IMR-90 (cell line): ENCODE measurements at places on chromosomes 12 and 14. TPM values are rescaled to one million over a fixed set of nuclear protein-coding genes. Genes with fewer than 3 reads are reported as not detected.
A peak's percentile ranks its signal among the peaks of the same experiment; 100 is the strongest.

DNA sequence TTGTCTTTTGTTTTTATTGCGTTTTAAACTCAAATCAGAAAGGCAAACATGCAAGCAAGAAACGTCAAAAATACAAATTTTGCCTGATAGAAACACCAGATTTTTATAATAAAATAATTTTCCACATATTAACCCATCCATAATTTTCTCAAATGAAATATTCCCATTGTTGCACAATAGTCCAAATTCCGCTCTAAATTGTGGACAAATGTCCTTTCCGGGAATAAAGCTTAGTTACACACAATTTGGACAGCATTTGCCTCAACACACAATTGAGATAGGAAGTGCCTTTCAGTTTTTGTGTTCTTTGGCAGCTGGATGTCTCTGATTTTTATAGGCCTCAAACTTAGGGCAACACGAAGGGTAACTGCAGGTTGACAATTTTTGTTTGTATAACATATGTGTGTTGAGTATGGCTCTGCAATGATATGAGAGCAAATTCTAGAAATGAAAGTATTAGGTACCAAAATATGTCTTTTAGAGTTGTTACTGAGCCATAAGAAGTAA, 105.8 kb downstream of the DIO2 start:
- no peaks in the 10 kb centered on the region for H3K4me1 ChIP-seq
- DNase-seq = no peak
- H3K27me3 ChIP-seq = no peaks in the 10 kb centered on the region

EFS gene
- 2.2 and 2.5 TPM in 2 replicates for total RNA-seq

DNA sequence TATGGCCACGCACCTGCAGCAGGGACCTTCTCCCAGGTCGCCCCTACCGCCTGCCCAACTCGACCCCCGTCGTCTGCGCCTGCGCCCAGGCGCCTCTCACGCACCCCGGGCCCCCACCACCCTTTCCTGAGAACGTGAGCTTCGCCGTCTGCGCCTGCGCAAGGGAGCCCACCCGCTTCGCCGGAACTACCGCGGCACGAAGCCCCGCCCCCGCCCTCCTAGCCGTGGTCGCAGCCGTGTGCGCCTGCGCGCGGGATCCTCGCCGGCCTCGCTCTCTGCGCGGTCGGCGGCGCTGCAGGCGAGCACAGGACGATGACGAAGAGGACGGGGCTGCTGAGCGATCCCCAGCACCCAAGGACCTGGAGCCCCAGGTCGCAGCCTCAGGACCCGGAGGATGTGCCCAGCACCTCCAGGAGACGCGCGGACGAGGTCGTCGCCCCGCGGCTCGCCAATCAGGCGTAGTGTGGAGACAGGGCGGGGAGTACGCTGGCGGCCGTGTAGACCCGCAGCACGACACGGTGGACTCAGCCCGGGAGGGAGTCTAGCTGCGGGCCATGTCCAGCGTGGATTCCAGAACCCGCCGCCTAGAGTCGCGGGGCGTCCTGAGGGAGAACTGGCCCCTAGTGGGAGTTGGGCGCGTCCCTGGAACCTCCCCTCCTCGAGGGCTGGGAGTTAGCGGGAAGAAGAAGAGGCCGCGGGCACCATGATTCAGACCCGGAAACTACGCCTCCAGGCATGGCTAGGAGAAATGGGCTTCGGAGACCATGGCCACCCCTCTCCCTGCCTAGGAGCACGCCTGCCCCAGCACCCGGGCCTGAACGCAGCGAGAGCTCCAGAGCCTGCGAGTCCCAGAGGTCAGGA, 1120.8 kb upstream of the TMEM132C start:
- H3K36me3 ChIP-seq = no peaks in the 10 kb centered on the region
- H3K27ac ChIP-seq = 0 out of 2 replicates have a peak overlapping the region, but pooled peaks have one; percentile 41
- DNase-seq = peak; percentile 15
- no peaks in the 10 kb centered on the region for H3K4me1 ChIP-seq
- peak overlapping the region; percentile 63 for H3K4me3 ChIP-seq

DNA sequence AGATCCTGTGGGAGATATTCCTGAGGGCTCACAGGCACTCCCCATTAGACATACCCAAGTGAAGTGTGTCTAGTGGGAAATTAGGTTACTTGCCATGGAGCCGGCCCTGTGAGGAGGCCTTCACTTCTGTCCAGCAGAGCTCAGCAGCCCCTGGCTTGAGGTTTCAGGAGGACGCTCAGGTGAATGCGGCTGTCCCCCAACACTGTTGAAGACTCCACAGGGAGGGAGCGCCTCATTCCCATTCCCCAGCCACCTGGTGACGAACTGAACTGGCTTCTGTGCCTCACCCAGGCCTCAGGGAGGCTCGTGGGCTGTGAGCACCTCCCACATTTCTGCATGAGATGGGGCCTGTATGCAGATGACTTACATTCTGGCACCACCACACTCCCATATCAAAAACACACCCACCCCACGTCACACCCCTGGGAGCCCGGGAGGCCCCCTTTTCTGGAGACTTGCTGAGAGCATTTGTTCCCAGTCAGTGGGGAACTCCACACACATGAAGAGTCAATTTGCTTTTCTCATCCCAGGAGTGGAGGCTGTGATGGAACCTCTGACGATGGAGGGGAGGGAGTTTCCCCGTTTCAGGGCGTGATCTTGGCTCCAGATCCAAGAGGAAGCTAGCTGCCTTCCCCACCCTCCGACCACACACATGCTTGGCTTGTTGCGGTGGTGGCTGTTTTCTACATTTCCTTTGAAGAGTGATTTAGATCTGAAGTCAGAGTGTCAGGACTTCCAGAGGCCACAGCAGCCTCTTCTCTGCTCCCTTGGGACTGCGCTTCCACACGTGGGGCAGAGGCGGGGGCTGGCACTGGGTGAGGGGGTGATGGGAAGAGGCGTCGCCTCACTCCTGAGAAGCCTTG, 120.7 kb downstream of the ADGRD1 start:
- no peaks in the 10 kb centered on the region for H3K36me3 ChIP-seq
- H3K4me3 ChIP-seq = no peak overlapping the region
- H3K27ac ChIP-seq = no peak overlapping the region
- H3K4me1 ChIP-seq = no peaks in the 10 kb centered on the region
- no peaks in the 10 kb centered on the region for H3K27me3 ChIP-seq
- DNase-seq = no peak

DNA sequence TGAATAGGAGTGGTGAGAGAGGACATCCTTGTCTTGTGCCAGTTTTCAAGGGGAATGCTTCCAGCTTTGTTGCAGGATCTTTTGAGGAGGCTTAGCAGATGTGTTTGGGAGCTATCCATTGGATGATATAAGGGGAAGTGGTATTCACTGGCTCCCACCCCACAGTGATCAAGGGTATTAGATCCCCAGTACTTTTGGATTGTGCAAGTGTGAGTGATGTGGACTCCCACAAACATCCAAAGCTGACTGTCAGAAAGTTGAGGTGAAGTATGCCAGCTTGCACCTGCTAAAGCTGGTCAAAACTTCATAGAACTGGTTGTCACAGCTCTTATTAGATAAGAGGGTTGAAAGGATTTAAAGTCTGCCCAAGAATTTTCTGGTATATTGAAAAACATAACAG, 110.1 kb upstream of the BTG1 start:
- DNase-seq = no peak
- H3K27me3 ChIP-seq = no peaks in the 10 kb centered on the region
- H3K4me3 ChIP-seq = no peak overlapping the region
- H3K27ac ChIP-seq = no peak overlapping the region
- no peaks in the 10 kb centered on the region for H3K36me3 ChIP-seq

IFI27 gene
- under 0.01 TPM in 1 of 2 replicates, not detected in the other for total RNA-seq

FCF1 gene
- total RNA-seq = 37.1 and 39.7 TPM in 2 replicates

DNA sequence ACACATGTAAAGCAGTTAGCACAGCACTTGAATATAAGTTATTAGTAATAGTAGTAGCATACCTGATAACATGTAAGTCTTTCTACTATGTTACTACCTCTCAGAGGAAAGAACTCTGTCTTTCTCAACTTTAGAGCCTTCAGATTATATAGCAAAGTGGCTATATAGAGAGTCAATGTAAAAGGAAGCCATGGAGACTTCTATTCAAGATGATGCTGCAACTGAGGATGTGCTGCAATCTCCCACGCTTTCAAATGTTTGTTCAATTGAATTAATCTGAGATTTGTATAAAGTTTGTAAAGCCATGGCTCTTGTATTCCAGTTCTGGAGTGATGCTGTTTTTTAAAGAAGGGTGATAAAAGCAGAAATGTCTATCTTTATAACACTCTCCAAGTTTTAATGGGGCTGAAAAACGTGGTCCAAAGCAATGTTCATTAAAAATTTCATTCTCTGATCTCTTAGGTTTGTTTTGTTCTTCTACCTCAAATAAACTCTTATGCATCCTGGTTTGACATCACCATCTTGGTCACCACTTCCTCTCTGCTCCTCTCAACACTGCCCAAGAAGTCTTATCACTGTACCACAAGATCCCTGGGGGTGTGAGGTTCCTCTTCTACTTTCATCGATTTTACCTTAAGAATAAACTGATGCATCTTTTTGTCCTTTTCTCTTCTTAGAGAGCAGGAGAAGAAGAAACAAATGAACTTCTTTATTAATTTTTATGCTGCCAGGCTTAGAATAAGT, 40.6 kb downstream of the C12orf42 start:
- no peaks in the 10 kb centered on the region for H3K36me3 ChIP-seq
- H3K27me3 ChIP-seq = no peaks in the 10 kb centered on the region
- no peak for DNase-seq
- H3K4me1 ChIP-seq = no peaks in the 10 kb centered on the region
- no peak overlapping the region for H3K4me3 ChIP-seq
- H3K27ac ChIP-seq = no peak overlapping the region

EGLN3 gene
- under 0.01 and 0.28 TPM in 2 replicates for total RNA-seq

DNA sequence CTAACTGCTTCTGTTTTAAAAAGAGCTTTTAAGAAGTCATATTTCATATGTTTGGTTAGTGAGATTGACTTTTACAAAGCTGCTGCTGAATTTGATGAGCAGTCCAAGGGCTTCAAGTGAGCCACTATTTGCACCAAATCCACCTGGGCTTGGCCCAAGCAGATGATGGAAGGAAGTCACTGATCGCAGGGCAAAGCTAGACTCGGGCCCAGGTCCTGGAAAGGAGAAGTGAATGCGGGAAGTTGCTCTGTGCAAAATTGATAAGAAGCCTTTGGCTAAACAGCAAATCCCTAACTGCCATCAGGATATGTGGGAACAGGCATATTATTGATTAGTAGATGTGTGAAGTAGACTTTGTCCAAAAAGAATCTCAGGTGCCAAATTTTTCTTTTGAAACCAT, 30.5 kb downstream of the PLXNC1 start:
- no peaks in the 10 kb centered on the region for H3K36me3 ChIP-seq
- no peak for DNase-seq
- H3K4me3 ChIP-seq = no peak overlapping the region
- no peak overlapping the region for H3K27ac ChIP-seq
- peaks cover 5% of the 10 kb centered on the region; the same call in 1 of the 2 replicates for H3K4me1 ChIP-seq

GRCh38 chr12:108455706-108456105, 59.4 kb upstream of the FICD start:
- H3K4me1 ChIP-seq = no peaks in the 10 kb centered on the region
- H3K4me3 ChIP-seq = no peak overlapping the region
- H3K36me3 ChIP-seq = no peaks in the 10 kb centered on the region
- H3K27me3 ChIP-seq = no peaks in the 10 kb centered on the region
- no peak for DNase-seq

GRCh38 chr12:12349711-12350665, at the start of gene MANSC1:
TSS of gene MANSC1 (minus strand) at chr12:12350242. CDS start at chr12:12343314, 6,928 bp downstream.
- H3K27ac ChIP-seq = peak within 1 kb of the TSS; percentile 2; the same call in 1 of the 2 replicates
- peak; percentile 28 for DNase-seq
- H3K4me1 ChIP-seq = no peaks in the 10 kb centered on the region
- H3K36me3 ChIP-seq = no peaks in the 10 kb centered on the region
- peak within 1 kb of the TSS; percentile 70 for H3K4me3 ChIP-seq
- no peaks in the 10 kb centered on the region for H3K27me3 ChIP-seq

- H3K27ac ChIP-seq = no peak within 1 kb of the TSS
- H3K4me1 ChIP-seq = no peaks in the 10 kb centered on the region
- H3K4me3 ChIP-seq = no peak within 1 kb of the TSS
- DNase-seq = no peak
- no peaks in the 10 kb centered on the region for H3K27me3 ChIP-seq
These were observed at the start of gene KLRG1 for GRCh38 chr12:8989413-8989812. TSS of gene KLRG1 (plus strand) at chr12:8989546. CDS start at chr12:8989636, 90 bp downstream.

VASH1 gene
- total RNA-seq = 1.9 and 2.0 TPM in 2 replicates

- H3K36me3 ChIP-seq = peaks cover 69% of the 10 kb centered on the region
- no peaks in the 10 kb centered on the region for H3K27me3 ChIP-seq
- H3K27ac ChIP-seq = no peak overlapping the region
- DNase-seq = no peak
- no peak overlapping the region for H3K4me3 ChIP-seq
These were observed 22.0 kb downstream of the PRPF40B start for GRCh38 chr12:49645146-49646039.

LRP1-AS gene
- total RNA-seq = not detected in 2 replicates

COCH gene
- 0.18 and 0.28 TPM in 2 replicates for total RNA-seq

DNA sequence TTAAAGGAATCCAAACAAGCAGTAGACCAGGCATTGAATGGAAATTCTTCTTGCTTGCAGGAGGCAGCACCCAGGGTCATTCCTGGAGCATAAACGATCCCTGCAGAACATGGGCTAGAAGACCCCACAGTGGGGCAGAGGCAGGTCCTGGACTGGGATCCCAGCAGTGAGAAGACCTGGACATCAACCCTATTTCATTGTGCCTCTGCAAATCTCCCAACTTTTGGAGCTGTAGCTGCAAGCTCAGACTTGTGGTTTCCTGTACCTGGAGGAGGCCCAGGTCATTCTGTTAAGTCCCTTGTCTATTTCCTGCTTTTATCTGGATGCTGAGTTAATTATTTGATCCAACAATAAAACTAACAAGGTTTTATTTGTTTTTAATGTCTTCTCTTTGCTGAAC, 61.7 kb downstream of the CALM1 start:
- H3K4me3 ChIP-seq = no peak overlapping the region
- peaks cover 31% of the 10 kb centered on the region for H3K27me3 ChIP-seq
- H3K27ac ChIP-seq = no peak overlapping the region
- no peak for DNase-seq
- H3K36me3 ChIP-seq = no peaks in the 10 kb centered on the region

- no peak overlapping the region for H3K4me3 ChIP-seq
- H3K4me1 ChIP-seq = peaks cover 5% of the 10 kb centered on the region
- H3K27me3 ChIP-seq = no peaks in the 10 kb centered on the region
- H3K36me3 ChIP-seq = peaks cover 22% of the 10 kb centered on the region
These were observed 26.8 kb upstream of the VPS33A start for GRCh38 chr12:122293081-122293480.

COX8C gene
- total RNA-seq = not detected in 2 replicates

DNA sequence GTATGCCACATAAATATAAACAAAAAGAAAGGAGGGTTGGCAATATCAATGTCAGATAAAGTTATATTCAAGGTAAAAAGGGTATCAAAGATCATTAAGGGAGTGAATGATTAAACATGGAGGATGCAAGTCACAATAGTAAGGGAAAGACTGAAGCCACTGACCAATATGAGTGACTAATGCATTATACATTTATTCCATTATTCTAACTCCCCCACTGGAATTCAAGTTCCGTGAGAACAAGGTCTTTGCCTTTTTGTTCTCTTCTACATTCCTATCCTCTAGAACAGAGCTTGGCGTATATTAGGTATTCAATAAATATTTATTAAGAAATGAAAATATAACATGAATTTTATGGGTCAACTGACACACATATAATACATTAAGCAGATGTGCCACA, 30.7 kb downstream of the MAP4K5 start:
- no peaks in the 10 kb centered on the region; the same call in 1 of the 2 replicates for H3K4me1 ChIP-seq
- peak; percentile 81 for DNase-seq
- no peak overlapping the region for H3K4me3 ChIP-seq
- no peaks in the 10 kb centered on the region for H3K27me3 ChIP-seq
- peaks cover 7% of the 10 kb centered on the region for H3K36me3 ChIP-seq

OVCH1 gene
- under 0.01 and 0.18 TPM in 2 replicates for total RNA-seq

- no peaks in the 10 kb centered on the region for H3K27me3 ChIP-seq
- no peak for DNase-seq
- H3K4me3 ChIP-seq = no peak overlapping the region
- no peaks in the 10 kb centered on the region for H3K4me1 ChIP-seq
- no peaks in the 10 kb centered on the region for H3K36me3 ChIP-seq
These were observed 10.7 kb upstream of the GALNT6 start for GRCh38 chr12:51401900-51402299.

- H3K4me3 ChIP-seq = no peak overlapping the region
- DNase-seq = peak; percentile 10
- H3K27ac ChIP-seq = no peak overlapping the region
- no peaks in the 10 kb centered on the region for H3K27me3 ChIP-seq
These were observed 18.1 kb upstream of the WDR89 start for GRCh38 chr14:63659726-63660125.
